ENCODE measurements at places on chromosomes 6 and 20.

DNA sequence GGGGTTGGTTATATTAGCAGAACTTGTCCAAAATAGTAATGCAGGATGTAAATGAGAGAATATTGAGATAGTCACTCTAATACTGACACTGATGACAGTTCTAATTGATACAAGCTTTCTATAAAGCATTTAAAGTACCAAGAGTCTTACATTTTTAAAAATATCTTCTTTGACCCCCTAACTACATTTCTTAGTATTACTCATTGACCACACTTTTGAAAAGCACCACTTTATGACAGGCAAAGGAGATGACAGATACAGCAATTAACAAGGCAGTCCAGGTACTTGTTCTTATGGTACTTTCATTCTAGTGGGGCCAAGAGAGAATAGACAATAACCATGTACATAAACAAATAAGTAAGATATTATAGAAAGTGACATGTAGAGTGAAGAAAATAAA is 139.4 kb upstream of the EYA4 start:
- DNase-seq, result peak; percentile 10

GRCh38 chr6:105569706-105570105 is 166.8 kb upstream of the PREP start:
- DNase-seq, result no peak

GRCh38 chr20:61841966-61842365 is 223.7 kb downstream of the TAF4 start:
- DNase-seq, result no peak

DNA sequence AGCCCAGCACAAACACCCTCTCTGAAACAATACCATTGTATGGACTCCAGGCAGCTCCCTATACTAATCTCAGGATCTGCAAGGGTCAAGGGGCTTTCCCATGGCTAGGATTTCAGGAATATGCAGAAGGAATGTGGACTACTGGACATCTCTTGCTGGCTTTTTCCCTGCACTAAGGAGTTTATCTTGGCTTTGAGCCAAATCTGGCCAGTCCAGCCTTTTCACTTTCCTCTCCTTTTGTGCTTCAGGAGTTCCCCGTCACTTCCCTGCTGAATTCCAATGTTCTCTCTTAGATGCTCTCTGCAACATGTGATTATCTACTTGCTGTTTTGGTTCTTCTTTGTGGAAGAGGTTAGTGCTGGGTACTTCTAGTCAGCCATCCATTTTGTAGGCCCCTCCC is 568.2 kb downstream of the HDGFL1 start:
- no peak for DNase-seq

- peak; percentile 72 for DNase-seq
Observed at GRCh38 chr6:13457577-13457976, 29.8 kb downstream of the GFOD1 start.

- no peak for DNase-seq
Observed at GRCh38 chr6:144314003-144314485, 28.9 kb downstream of the UTRN start.

- DNase-seq, result no peak
Observed at GRCh38 chr20:56414842-56415765, 3.0 kb downstream of the CASS4 start.

DNA sequence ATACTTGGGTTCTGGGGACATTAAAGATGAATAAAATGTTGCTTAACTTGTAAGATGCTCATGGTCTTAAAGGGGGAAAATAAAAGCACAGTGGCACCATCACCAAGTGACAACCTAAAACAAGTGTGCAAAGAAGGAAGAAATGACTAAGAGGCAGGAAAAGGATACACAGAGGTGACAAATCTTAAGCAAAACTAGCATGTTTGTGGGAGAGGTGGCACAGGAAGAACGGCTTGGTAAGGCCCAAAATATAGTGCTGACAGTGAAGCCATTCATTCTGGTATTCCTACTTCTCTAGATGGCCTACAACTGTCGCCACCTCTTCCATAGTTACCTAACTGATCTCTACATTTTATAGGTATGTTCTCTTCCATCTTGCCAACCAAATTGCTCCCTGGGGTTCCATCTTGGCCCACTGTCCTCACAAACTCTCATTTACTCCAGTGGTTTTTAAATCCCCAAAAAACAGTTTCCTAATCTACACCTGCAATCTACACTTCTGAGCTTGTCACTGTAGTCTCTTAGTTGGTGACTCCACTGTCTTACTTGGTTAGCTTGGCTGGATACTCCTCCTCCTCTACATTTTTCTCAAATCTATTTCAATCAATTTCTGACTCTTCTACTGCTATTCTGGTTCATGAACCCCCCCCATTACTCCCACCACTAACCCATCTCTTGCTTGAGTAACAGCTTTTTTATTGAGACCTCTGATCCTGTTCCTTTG is 33.5 kb downstream of the FAM8A1 start:
- DNase-seq, result no peak

DNA sequence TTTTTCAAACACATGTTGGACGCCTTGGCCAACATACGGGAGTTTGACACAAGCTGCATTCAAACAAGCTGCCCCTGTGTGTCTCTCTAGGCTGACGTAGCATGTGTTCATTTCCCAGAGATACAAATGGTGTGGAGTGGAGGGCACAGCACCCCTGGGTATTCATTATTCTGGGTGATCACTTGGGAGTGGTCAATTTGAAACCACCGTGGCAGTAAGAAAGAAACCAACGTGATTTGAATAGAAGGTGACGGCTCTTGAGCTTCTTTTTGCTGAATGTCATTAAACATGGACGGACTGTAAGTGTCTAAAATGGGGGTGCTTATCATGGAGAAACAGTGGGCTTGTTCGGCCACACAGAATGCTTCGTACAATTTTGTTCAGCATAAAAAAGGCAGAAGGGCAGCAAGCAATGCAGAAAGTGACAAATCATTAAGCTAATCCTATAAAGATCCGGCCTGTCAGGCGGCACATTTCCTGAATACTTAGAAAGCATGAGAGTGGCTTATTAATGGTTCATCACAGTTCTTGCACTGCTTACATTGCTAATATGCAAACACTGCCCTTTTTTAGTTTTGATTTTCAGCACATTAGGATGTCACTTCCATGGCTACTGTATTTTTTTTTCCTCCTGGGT is 1261.9 kb upstream of the CITED2 start:
- no peak for DNase-seq

- no peak for DNase-seq
Observed at GRCh38 chr6:145731447-145731846, 3.9 kb downstream of the EPM2A start.

All from mammary epithelial cell (primary cell).